NCI-H1417 treated with DMSO at 0.1 percent for 48 hours (cell line): ENCODE measurements at places on chromosomes 2 and 18.

- no peak for DNase-seq
Measured at GRCh38 chr2:225013425-225014365, 28.6 kb downstream of the DOCK10 start.

GRCh38 chr2:64296695-64297346, 152.6 kb upstream of the PELI1 start:
- DNase-seq = no peak

GRCh38 chr18:67519592-67519991, 3.1 kb upstream of the DSEL start:
- no peak for DNase-seq

DNA sequence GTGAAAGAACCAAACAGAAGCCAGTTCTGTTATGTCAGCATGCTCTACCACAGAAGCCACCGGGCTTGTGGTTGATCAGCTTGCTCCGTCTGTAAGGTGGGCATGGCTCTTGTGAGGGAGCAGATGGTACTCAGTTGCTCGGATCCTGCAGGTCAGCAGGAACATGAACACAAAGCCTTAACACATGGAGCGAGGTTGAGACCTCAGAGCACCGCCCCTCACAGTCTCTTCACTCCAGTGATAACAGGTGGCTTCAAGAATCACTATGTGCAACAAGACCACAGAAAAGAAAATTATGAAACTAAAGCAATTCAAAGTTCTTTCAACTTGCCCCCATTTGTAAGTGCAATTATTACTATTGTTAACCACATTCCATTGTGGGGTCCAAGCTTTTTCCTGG, 72.1 kb downstream of the OSBPL6 start:
- no peak for DNase-seq

DNA sequence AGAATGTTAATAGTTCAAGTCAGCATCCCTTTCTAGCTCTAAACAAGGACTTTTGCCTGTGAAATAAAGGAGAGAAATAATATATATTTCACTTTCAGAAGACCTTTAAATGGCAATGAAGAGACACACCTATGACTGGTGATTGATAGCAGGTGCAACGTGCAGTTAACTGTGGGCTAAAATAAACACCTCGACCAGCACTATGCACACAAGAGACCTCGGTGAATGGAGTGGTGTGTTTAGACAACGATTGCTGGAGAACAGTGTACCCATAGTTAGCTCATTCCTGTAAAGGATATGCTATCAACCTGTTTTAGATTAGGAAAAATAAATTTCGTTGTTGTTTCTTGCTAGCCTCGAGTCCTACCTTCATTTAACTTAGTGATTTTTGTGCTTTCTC, 143.4 kb downstream of the NR4A2 start:
- DNase-seq = peak; percentile 52

DNA sequence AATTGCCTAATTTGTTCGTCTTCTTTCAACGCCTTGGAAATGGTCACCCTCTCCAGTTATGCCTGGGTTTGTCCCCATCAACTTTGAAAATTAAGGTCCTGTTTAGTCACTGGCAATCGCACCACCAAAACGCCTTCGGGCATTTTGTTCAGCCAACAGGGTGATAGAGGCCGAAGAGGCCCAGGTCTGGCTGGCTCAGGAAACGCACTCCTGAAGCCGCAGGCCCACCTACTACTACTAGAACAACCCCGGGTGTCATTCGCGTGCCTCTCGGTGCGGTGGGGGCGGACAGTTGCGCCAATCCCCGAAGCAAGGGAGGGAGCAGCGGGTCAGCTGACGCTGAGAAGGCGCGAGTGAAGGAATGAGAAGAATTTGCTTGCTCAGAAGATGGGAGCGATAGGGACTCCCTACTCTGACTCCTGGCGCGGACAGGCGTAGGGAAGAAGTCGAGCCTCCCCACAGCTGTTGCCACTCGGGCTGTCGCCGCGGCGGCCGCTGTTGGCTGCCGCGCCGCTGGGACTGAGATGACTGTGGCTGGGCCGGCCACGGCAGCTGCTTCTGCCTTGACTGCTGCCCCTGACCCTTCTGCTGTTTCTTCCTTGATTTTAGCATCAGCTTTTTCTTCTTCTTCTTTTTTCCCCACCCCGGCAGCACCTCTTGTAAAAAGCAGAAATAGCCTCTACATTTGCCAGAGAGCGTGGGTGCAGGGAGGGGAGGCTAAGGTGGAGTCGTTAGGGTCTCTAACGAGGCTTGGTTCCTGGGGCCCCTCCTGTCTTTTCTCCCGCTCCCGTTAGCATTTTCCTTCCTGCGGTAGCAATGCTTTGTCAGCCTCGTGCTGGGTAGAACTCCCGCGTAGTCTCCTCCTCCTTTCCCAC, 387.6 kb downstream of the FIGN start:
- DNase-seq = no peak

DNA sequence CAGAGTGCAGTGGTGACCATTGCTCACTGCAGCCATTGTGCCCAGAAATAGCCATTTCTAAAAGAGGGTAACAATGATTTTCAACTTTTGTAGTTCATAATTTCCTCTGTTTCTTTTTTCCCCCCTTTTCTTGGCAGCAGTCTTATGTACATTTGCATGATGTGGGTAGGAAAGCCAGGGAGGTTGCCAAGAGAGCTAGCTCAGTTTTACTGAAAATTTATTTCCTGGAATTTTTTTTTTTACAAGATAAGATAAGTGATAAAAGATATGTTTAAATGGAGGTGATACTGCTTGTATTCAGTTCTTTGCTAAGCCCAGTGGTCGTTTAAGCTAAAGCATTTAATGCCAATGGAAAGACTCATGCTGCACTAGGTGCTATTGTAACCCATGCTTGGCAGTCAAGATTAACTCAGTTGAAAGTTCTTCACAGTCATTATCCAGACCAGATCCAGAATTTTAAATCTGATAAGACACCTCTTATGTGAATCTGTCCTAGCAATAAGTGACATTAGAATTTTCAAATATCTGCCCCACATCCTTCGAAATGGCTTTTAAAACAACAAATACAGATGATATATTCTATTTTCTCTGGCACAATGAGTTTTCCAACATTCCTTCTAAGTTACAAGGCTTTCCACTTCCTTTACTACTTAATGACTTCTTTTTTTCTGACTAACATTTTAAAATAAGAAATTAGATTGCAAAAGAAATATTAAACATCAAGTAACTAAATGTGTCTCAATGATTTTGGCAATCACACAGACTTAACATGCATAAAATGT, 4.4 kb upstream of the ATP8B1 start:
- no peak for DNase-seq

DNA sequence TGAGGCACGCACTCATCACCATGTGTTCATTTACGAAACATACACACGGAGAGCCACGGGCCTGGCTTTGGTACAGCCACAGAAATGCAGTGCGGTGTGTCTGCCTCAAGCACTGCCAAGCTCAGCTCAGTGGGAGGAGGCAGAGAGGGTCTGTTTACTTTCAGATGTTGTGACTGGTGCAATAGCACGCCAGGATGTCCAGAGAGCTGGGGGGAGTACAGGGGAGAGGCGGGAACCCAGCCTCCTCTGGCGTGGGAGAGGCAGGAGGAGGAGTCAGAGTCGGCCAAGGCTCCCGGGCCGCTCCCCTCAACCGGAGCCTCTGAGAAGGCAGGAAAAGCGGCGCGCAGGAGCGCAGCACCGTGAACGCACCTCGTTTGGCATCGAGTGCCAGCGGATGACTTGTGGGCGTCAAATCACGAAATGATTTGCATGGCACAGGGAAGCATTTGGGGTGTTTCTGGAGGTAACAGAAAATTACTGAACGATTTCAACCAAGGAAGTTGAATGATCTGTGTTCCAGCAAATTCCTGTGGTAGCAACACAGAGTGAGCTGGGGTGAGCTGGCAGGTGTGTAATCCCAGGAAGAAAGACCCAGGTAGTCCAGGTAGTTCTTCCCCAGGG, 143.0 kb downstream of the ZNF516 start:
- DNase-seq = peak; percentile 41

GRCh38 chr2:173814306-173814705, 150.9 kb downstream of the SP3 start:
- DNase-seq = no peak

- no peak for DNase-seq
Measured at GRCh38 chr2:88671786-88672427, 19.6 kb upstream of the RPIA start.

DNA sequence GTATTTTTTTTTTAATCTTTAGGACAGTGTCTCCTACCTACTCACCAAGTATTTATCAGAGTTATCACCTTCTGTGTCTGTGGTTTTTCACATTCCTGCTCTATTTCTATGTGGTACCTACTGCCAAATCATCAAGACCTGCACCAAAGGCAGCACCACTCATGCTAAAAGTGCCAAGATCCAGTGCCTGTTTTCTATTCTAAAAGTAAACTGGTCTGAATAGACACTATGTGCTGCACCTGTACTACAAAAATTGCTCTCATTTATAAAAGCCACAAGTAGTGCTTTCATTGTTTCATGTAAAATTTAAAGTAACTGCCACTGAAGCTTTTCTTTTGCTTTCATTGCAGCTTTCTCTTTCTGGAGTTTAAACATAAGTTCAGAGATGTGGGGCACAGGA, 103.9 kb upstream of the GULP1 start:
- DNase-seq = no peak

GRCh38 chr2:190653931-190654330, 5.0 kb downstream of the NAB1 start:
- no peak for DNase-seq

- DNase-seq = no peak
Measured at GRCh38 chr2:111643759-111644158, 240.2 kb downstream of the ANAPC1 start.

DNA sequence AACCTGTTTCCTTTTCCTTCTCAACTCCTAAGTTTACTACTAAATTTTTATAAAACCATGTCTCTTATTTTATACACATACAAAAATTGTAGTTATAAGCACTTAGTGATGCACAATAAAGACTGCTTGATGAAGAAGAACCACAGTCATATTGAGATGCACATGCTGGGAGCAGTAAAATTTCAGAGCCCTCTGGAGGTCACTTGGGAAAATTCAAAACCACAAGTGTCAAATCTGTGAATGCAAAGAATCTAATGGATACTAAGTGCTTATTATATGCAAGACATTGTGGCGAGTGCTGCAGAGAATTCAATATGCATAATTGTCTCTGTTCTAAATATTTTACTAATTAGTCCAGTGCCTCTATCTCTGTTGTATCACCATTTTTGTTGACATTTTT, 180.5 kb downstream of the VWC2L start:
- DNase-seq = no peak

- DNase-seq = no peak
Measured at GRCh38 chr2:240349133-240350005, 86.1 kb upstream of the GPC1 start.

DNA sequence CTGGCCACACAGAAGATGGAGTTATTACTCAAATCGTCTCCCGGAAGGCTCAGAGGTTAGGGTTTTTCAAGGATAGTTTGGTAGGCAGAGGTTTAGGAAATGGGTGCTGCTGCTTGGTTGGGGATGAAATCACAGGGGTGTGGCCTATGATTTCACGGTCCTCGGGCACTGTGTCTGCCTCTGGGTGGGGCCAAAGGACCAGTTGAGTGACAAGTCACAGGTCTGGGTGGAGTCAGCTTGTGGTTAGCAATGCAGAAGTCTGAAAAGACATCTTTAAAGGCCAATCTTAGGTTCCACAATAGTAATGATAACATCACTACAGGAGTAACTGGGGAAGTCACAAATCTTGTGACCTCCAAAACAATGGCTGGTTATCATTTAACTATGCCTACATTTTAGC, 387.8 kb downstream of the ZNF521 start:
- DNase-seq = no peak

GRCh38 chr2:85183479-85183878, 50.3 kb downstream of the TCF7L1 start:
- DNase-seq = no peak

GRCh38 chr2:68767031-68767961, 32.7 kb downstream of the ARHGAP25 start:
- DNase-seq = no peak

GRCh38 chr2:135694711-135695110, 46.9 kb upstream of the UBXN4 start:
- no peak for DNase-seq

DNA sequence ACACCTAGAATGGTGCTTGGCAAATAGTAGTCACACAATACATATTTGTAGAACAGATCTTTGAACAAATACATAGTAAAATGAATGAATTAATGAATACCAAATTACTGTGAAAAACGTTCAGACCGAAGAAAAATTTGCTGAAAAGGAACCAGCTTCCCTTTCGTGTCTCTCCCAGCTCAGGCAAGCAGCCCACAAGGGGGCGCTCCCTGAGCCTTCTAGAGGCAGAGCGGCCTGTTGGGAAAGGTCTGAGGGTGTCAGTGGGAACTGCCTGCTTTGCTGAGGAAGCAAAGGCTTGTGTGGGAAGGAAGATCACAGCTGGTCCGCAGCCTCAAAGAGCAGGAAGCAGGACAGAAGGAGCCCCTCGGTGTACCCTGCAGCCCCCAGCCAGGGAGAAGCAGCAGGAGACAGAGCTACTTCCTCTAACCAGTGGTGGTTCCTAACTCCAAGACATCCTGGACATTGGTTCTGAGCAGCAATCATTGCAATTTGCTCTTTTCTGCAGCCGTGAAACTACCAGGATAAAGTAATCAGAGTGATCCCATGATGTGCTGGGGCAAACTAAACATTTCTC, 231.1 kb downstream of the ANKRD30B start:
- DNase-seq = no peak

- DNase-seq = no peak
Measured at GRCh38 chr2:158570869-158571268, 114.1 kb downstream of the PKP4 start.

- no peak for DNase-seq
Measured at GRCh38 chr2:82139979-82140611, 1835.5 kb upstream of the LRRTM1 start.

GRCh38 chr2:156908825-156909224, 348.7 kb upstream of the GALNT5 start:
- no peak for DNase-seq

- no peak for DNase-seq
Measured at GRCh38 chr2:186737732-186738508, 44.1 kb downstream of the FAM171B start.

- DNase-seq = no peak
Measured at GRCh38 chr2:46164529-46165301, 132.5 kb upstream of the EPAS1 start.

DNA sequence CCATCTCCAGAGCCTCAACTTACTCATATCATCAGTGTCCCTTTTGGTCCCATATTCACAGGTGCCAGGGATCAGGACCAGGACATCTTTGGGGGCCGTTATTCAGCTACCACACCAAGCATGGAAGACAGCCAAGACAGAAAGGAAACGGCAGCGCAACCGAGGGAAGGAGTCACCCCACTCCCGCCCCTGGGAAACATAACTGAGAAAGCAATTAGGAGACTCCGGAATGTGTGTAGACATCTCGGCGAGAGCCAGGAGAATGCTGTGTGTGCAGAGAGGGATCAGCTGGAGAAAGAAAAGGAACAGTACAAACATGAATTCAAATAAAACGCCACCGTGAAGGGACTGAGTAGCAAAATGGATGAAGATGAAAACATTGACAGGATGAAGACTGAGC, 13.4 kb upstream of the BOK start:
- no peak for DNase-seq
